H4 (cell line): ENCODE measurements at places on chromosomes 7 and 10. TPM values are rescaled to one million over a fixed set of nuclear protein-coding genes. Genes with fewer than 3 reads are reported as not detected.

Gene TRIL
- total RNA-seq, result not detected in 2 replicates

Gene ERVW-1
- total RNA-seq, result not detected in 2 replicates

Gene C10orf105
- not detected in 2 replicates for total RNA-seq

Gene CCL26
- total RNA-seq, result 18.3 and 20.7 TPM in 2 replicates

Gene NPSR1
- not detected in 2 replicates for total RNA-seq

Gene LRMDA
- 0.10 TPM in 1 of 2 replicates, not detected in the other for total RNA-seq

Gene CABCOCO1
- 0.91 and 1.2 TPM in 2 replicates for total RNA-seq

Gene LRRC17
- 20.2 and 20.8 TPM in 2 replicates for total RNA-seq

Gene HTRA1
- total RNA-seq, result 62.5 and 63.4 TPM in 2 replicates

Gene SYT15
- 0.17 and 3.0 TPM in 2 replicates for total RNA-seq

Gene NKX2-3
- total RNA-seq, result not detected in 2 replicates

Gene TMEM139
- 0.62 and 1.2 TPM in 2 replicates for total RNA-seq

Gene SUN3
- total RNA-seq, result 1.1 and 8.6 TPM in 2 replicates

Gene AOC1
- 0.31 TPM in 1 of 2 replicates, not detected in the other for total RNA-seq

Gene PON1
- not detected in 2 replicates for total RNA-seq

Gene TACC2
- total RNA-seq, result 1.8 and 3.0 TPM in 2 replicates

Gene UCN3
- not detected in 2 replicates for total RNA-seq

Gene PRPS1L1
- total RNA-seq, result not detected in 2 replicates

Gene VWDE
- total RNA-seq, result 2.0 and 3.1 TPM in 2 replicates

Gene AKR1D1
- not detected in 2 replicates for total RNA-seq

Gene BAZ1B
- 68.6 and 74.8 TPM in 2 replicates for total RNA-seq

Gene TAS2R4
- total RNA-seq, result not detected in 2 replicates

Gene FUOM
- total RNA-seq, result 4.7 and 10.4 TPM in 2 replicates

Gene RNF32
- 1.4 and 3.8 TPM in 2 replicates for total RNA-seq

Gene MARVELD1
- total RNA-seq, result 33.4 and 46.1 TPM in 2 replicates

Gene LAMB1
- total RNA-seq, result 128 and 140 TPM in 2 replicates

Gene FAM171A1
- 12.1 and 14.8 TPM in 2 replicates for total RNA-seq

Gene STEAP2
- 5.8 and 9.0 TPM in 2 replicates for total RNA-seq

Gene BMI1
- total RNA-seq, result 50.0 and 58.6 TPM in 2 replicates

Gene PILRA
- 0.54 TPM in 1 of 2 replicates, not detected in the other for total RNA-seq

Gene MEIG1
- 1.2 and 1.9 TPM in 2 replicates for total RNA-seq

Gene PRLHR
- total RNA-seq, result not detected in 2 replicates

Gene CFAP70
- 0.18 and 0.54 TPM in 2 replicates for total RNA-seq

Gene ZWINT
- total RNA-seq, result 133 and 156 TPM in 2 replicates

Gene SLC18A3
- total RNA-seq, result not detected in 2 replicates

Gene SRRM3
- total RNA-seq, result 3.8 and 4.8 TPM in 2 replicates

Gene ABCB1
- 12.4 and 14.1 TPM in 2 replicates for total RNA-seq

Gene ANKRD30A
- 0.41 and 1.2 TPM in 2 replicates for total RNA-seq

Gene PLXDC2
- 27.9 and 30.3 TPM in 2 replicates for total RNA-seq

Gene STEAP4
- total RNA-seq, result 0.02 and 0.06 TPM in 2 replicates

Gene SLC13A4
- total RNA-seq, result not detected in 2 replicates

Gene OR6B1
- total RNA-seq, result not detected in 2 replicates

Gene STX1A
- total RNA-seq, result 3.5 and 12.1 TPM in 2 replicates

Gene SORBS1
- total RNA-seq, result 1.4 and 4.0 TPM in 2 replicates

Gene NOS3
- 0.29 and 0.60 TPM in 2 replicates for total RNA-seq

Gene CCDC3
- 2.1 and 2.4 TPM in 2 replicates for total RNA-seq

Gene OLAH
- total RNA-seq, result 0.74 TPM in 1 of 2 replicates, not detected in the other

Gene VSTM4
- total RNA-seq, result 0.23 and 0.29 TPM in 2 replicates

Gene RSU1
- total RNA-seq, result 36.6 and 44.1 TPM in 2 replicates

Gene TMEM225B
- total RNA-seq, result 0.19 and 1.6 TPM in 2 replicates

Gene PRSS37
- total RNA-seq, result not detected in 2 replicates

Gene CTAGE4
- 0.15 and 0.16 TPM in 2 replicates for total RNA-seq

Gene SEC31B
- total RNA-seq, result 0.31 and 0.33 TPM in 2 replicates

Gene PTPRN2
- 0.97 TPM in 2 replicates for total RNA-seq

Gene ZNF655
- total RNA-seq, result 36.4 and 51.2 TPM in 2 replicates

Gene DNAJB6
- total RNA-seq, result 76.1 and 108 TPM in 2 replicates
